T-helper 22 cell (primary cell): ENCODE measurements at places on chromosomes 2 and 18.

- no peak for DNase-seq
Measured at GRCh38 chr18:9771261-9771976, 63.3 kb downstream of the RAB31 start.

- no peak for DNase-seq
Measured at GRCh38 chr2:176128982-176129796, at the start of gene HOXD8. Gene HOXD8, plus strand, starts transcription at chr2:176129705. Its CDS starts 662 bp downstream, at chr2:176130367.

DNA sequence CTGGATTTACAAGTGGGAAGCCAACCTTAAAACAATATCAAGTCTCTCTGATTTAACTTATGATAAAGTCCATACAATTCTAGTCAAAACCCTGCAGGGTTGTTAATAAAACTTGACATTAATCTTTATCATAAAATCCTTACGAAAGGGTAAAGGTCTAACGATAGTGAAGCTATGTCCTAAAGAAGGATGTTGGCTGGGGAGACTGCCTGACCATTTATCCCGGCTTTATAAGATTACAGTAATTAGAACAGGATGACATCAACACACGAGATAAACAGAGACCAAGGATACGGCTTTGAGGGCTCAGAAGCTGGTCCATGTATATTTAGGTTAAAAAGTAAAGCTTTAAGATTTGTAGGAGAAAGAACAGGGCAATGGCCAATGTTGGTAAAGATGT lies 189.0 kb upstream of the COPS8 start:
- no peak for DNase-seq

DNA sequence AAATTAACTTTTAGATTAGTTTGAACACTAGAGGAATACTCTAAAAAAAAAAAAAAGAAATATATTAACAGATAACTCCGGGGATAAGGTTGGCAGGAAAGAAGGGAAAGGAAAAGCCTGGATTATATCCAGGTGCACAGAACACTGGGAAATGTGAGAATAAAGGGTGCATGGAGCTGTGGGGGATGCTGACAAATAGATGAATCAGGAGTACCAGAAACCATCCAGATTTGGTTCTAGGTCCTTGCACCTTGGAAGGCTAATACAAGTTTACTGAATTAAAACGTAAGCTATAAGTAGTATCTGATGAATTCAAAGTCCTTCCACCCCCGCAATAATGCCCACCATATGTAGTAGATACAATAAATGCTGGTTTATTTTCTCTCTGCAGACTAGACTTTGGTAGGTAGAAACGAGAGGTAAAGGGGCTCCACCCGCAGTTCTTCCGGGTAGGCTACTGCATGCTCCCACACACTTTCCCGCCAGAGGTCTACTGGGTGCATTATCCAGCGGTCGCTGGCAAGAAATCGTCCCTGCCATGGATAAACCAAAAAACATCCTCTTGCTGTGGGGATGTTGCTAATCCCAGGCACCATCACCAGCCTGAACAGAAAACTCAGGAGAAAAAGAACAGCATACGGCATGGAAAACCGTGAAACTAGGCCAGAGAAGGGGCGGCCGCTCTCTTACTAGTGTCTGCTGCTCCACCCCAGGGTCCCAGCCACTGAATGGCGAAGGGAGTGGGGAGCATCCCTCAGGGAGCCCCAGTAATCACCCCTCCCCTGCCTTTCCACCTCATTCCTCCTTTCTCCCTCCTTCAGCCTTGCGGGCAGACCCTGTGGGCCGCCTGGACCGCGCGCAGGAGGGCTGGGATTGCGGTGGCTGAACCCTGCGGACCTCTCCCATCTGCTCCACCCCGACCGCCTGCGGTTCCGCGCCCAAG lies 1.5 kb downstream of the CNRIP1 start:
- no peak for DNase-seq

GRCh38 chr2:108458082-108458481 lies 9.1 kb downstream of the GCC2 start:
- DNase-seq, result no peak
